ENCODE measurements at places on chromosomes 3 and 15. TPM values are rescaled to one million over a fixed set of nuclear protein-coding genes. Genes with fewer than 3 reads are reported as not detected.

GRCh38 chr15:57393061-57393460 lies 16.8 kb downstream of the CGNL1 start:
- no peak for DNase-seq

GRCh38 chr3:52784931-52785590 lies 7.7 kb downstream of the ITIH1 start:
- DNase-seq: no peak

DNA sequence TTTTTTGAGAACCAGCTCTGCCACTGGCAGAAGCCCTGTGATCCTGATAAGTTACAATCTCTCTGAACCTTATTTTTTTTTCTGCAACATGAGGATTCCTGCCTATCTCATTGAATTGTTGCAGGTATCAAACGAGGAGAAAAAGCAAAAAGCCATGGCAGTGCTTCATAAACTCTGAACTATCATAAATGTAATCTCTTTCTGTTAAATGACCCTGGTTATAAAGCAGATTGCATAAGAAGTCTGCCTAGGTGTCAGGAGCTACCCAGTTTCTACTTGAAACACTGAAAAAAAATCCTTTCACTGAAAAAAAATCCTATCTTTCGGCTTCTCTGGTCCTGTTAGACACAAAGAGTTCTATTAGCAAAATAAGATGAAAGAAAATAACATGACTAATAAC lies 172.7 kb downstream of the FAM43A start:
- DNase-seq: no peak

GRCh38 chr3:161066930-161067329 lies 38.2 kb downstream of the B3GALNT1 start:
- DNase-seq: no peak

- DNase-seq: no peak
Observed at GRCh38 chr3:12815078-12815477, 18.6 kb downstream of the CAND2 start.

- DNase-seq: no peak
Observed at GRCh38 chr15:75685195-75685594, 27.5 kb downstream of the CSPG4 start.

DNA sequence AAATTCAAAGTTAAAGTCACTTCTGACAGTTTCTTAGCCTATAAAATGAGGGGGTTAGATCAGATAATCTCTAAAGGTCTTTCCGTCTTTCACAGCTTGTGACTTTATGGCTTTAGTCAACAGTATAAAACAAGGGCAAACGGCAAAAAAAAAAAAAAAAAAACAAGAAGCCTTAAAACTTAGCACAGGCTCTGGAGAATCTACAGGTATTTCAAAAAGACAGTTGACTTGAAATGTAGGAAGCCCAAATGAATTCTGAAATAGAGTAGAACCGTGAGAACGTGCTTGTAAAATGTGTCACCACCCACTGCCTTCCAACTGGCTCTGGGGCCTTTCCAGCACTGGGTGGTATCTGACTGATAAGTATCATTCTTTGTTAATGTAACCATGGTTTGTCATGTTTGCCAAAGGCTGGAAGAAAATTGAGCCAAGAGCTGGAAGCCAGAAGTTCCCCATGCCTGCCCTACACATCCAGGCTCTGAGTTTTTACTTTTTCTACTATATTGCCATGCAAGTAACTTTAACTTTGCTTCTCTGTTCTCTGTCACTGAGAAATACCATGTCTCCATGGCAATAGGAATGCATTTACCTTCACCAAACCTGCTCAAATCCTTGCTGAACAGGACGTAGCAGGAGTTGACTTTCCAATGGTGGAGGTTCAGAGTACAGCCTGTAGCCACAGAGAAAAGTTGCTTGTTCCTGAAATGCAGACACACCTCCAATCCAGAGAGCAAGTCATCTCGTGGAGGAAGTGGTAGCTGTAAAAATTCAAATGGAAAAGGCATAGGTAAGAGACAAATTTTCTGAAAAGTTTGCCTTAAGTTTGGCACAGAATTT lies 35.8 kb upstream of the THSD4 start:
- no peak for DNase-seq

DNA sequence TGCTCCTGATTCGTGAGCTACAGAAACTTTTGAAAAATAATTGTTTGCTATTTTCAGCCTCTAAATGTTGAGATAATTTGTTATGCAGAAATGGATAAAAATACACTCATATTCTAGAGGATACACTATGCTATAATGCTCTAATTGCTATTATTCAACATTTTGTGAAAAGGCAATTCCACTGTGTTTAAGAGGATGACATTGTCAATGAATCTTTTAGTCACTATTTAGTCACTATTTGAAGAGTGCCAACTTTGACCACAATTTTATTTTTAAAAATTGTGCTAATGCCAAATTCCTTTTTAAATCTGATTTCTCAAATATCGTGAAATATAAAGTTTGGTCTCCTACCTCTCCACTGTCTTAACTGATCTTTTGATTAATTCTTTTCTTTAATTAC lies 604.9 kb upstream of the KCNMB2 start:
- DNase-seq: no peak

GRCh38 chr15:58568157-58568571 lies 136.4 kb downstream of the LIPC start:
- DNase-seq: no peak

- no peak for DNase-seq
Observed at GRCh38 chr15:68045289-68046265, 8.5 kb upstream of the PIAS1 start.

Gene ANXA2
- 592 TPM for polyA plus RNA-seq

Gene FETUB
- polyA plus RNA-seq: not detected

All from right renal pelvis (tissue), 4 donors.